ENCODE measurements at places on chromosomes 6 and 20. TPM values are rescaled to one million over a fixed set of nuclear protein-coding genes. Genes with fewer than 3 reads are reported as not detected.
A peak's percentile ranks its signal among the peaks of the same experiment; 100 is the strongest.

GRCh38 chr6:33631971-33632557 is 10.9 kb downstream of the ITPR3 start:
- DNase-seq, result no peak

Gene C6orf15
- not detected for total RNA-seq

- DNase-seq, result no peak
Observed at GRCh38 chr6:113750151-113750855, 106.8 kb upstream of the MARCKS start.

Gene RIPOR2
- 195 TPM for total RNA-seq

GRCh38 chr6:63572747-63573075 is 431 bp downstream of the LOC128125822 start:
- DNase-seq, result no peak

GRCh38 chr6:158503846-158504245 is 56.0 kb upstream of the TMEM181 start:
- no peak for DNase-seq

DNA sequence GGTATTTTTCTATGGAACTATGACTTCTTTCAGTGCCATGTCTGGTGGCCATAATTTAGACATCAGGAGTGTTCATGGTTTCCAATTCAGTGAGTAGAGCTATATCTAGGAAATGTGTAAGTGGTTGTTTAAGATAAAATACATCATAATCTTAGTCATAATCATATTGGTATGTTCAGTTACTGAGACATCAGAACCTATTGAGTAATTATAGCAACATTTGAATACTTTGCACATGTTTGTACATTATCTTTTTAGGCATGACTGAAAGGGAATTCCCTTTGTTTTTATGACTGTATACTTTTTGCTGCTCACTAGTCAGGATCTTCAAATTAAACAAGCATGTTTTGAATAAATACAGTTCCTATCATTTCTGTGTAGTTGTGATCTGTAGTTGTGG is 64.0 kb downstream of the STXBP5 start:
- DNase-seq, result no peak

- no peak for DNase-seq
Observed at GRCh38 chr6:94269256-94269655, 849.9 kb upstream of the EPHA7 start.

DNA sequence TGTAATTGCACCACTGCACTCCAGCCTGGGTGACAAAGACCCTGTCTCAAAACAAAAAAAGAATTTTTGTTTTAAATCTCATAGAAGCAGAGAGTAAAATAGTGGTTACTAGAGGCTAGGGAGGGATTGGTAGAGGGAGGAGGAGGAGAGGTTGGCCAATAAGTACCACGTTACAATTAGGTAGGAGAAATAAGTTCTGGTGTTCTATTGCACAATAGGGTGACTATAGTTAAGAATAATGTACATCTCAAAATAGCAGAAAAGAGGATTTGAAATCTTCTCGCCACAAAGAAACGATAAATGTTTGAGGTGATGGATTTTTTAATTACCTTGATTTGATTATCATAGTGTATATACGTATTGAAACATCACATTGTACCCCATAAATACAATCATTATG is 27.1 kb upstream of the TOP1 start:
- no peak for DNase-seq

DNA sequence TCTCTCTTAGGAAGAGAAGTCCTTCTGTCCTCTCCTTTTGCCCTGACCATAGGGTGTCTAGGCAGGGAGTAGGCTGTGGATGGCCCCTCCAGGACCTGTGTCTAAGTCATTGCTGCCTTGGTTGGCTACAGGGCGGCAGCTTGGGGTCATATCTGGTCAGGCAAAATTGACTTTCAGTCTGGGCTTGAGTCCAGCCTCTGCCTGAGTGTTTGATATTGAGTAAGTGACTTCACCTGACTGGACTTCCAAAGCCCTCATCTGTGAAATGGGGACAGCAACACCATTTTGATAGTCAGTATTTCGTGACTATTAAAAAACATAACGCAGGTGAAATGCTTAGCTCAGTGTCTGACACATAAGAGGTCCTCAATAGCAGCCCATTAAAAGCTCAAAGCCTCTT is 4.6 kb downstream of the TGM3 start:
- no peak for DNase-seq

Gene VSX1
- not detected for total RNA-seq

DNA sequence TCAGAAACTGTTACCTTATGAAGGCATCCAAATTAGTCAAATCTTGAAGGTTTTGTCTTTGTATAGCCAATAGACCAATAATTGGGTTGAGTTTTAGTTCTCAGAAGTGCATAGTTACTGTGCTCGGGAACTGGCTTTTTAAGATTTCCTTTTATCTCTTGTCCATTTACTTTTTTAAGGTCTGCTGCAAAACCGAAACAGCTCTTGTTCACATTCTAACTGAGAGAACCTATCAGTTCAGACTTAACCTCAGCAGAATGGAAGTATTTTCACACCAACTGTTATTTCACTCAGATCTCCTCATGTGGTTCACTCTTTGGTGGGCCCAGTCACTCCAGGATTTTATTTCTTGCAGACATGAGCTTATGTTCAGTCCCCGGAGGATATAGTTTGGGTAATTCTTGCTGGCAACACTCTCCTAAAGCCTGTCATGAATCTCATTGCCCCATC is 55.5 kb downstream of the TPBG start:
- DNase-seq, result no peak

- no peak for DNase-seq
Observed at GRCh38 chr6:100592929-100593328, 128.2 kb upstream of the SIM1 start.

DNA sequence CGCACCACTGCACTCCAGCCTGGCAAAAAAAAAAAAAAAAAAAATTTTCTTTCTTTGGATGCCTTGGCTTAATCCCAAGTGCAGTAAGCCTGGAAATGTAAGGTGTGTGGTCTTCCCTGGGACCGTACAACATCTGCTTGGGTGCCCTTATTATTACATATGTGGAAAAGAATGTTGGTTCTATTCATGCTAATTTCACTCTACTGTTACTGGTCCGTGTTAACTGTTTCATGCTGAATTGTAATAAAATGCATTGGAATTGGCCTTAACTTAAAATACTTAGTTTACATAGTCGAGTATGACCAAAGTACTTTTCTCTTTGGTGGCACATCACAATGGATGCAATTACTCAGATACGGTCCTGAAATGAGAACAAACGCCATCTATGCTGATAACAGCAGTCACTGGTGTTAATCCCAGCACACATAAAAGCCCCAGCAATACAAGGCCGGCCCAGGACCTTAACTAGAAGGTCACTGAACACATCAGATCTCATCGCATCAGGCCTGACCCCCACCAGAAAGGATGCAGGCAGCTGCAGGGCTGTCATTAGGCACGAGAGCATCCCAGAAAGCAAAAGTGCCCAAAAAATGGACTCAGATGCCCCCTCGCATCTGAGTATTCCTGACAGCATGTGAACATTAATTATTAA is 1.2 kb downstream of the SERPINB6 start:
- DNase-seq, result no peak

- DNase-seq, result no peak
Observed at GRCh38 chr6:40738551-40739193, 151.5 kb upstream of the LRFN2 start.

Gene WFDC13
- total RNA-seq, result not detected

DNA sequence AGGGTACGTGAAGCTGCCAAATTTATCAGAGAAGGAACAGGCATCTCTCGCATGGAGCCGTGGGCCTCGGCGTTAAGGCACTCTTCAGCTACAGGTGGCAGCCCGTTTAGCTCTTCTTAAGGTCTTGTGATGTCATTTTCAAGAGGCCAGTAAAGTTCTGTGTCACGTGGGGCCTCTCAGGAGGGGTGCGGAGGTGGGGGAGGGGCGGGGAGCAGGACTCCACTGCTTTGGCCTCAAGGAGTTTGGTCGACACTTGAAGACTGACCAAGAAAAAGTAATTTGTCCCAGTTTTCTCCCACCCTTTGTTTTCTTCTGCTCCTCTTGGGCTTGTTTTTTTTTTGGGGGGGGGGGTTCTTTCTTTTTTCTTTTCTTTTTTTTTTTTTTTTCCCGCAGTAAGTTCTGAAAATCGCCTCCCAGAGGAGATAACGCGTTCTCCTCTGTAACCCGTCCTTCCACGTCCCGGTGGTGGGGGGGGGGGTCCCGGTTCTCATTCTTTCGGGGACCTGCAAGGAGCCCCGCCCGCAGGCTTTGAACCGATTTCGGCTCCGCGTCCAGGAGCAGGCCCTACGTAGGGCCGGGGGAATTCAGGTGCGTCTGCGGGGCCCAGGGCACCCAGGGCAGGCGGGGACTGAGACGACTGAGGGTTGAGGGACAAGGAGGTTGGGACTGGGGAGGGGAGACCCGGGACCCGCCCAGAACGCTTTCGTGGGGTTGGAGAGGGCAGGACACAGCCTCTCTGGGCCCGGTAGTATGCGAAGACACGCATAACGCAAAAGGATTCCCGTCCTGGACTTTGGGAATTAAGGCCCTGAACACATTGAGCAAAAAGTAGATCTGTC is 26.0 kb downstream of the GPX6 start:
- peak; percentile 55 for DNase-seq

DNA sequence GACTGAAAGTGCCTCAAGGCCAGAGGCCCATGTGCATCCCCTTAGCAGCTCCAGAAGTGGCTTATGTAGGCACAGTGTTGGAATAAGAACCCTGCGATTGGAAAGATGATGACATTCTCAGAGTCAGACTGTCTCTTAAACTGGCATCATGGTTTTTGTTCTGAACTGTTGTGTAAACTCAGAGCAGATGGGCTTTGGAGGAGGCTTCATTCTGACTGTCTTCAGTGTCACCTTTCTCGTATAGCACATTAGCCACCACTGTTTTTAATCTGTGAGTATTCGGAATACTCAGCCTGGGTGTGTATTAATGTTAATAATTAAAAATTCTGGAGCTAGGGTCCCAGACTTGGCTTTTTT is 140.9 kb downstream of the JARID2 start:
- DNase-seq, result no peak

- DNase-seq, result no peak
Observed at GRCh38 chr6:106546261-106546690, 83.0 kb downstream of the RTN4IP1 start.

Gene PRIM2
- total RNA-seq, result 29.3 TPM

- no peak for DNase-seq
Observed at GRCh38 chr20:61806314-61806713, 259.4 kb downstream of the TAF4 start.

- peak; percentile 91 for DNase-seq
Observed at GRCh38 chr6:30344868-30345671, at the start of gene RPP21. Gene RPP21 (plus strand): TSS chr6:30345156. CDS start chr6:30345172, 16 bp downstream.

- no peak for DNase-seq
Observed at GRCh38 chr6:37904590-37904989, 85.1 kb downstream of the ZFAND3 start.

GRCh38 chr6:164266851-164267250 is 852.3 kb downstream of the QKI start:
- no peak for DNase-seq

Gene MTHFD1L
- total RNA-seq, result 33.9 TPM

DNA sequence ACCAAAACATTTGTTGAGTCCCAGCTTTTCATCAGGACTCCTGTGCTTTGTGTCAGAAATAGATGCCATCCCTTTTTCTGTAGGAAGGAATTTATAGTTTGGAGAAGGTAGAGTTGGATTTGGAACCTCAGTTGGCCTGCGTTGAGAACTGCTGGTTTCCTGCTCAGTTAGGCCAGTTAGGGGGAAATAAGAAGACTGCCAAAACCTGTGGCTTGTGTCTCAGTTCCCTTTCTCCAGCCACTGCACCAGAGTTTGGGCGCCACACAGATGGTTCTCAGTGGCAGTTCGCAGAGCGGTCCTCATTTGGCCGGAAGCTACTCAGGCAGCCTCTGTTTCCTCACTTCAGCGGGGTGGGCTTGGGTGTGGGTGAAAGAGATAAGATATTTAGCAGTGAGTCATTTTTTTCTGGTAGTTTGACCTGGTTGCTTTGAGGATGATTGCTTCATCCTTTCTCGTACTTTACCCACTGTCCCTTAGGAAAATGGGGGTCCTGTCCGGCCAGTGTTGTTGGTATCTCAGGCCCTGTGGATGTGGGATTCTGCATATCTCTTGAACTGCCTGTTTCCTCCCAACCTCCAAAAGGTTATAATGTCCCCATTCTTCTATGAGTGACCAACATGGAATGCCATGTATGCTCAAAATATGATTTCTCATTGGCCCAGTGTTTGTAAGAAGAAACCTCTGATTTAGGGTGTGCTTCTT is 53.7 kb downstream of the JARID2 start:
- DNase-seq, result peak; percentile 66

- DNase-seq, result no peak
Observed at GRCh38 chr6:150410906-150411305, 42.1 kb downstream of the IYD start.

Gene PHACTR3
- total RNA-seq, result not detected

All from activated naive CD8-positive, alpha-beta T cell treated with anti-CD3 and anti-CD28 coated beads, Interleukin-2, amount 10 ng/mL, durations not matched to agents 7 days and 5 days (primary cell).